ENCODE measurements at places on chromosomes 12 and 14.

DNA sequence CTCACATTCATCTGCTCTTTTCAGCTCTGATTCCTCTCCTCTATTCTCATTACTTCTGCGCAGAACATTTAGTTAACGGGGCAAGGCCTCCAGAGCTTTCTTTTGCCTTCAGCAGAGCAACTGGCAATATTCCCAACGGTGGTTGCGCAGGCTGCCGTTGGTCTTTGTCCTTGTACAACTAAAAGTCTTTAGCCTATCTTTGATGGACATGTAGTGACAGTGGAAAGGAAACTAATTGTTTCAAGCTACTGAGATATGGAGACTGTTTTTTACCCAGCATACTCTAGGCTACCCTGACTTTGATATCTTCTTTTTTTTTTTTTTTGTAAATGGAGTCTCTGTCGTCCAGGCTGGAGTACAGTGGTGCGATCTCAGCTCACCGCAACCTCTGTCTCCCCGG, 12.6 kb downstream of the R3HDM2 start:
- no peak for DNase-seq

DNA sequence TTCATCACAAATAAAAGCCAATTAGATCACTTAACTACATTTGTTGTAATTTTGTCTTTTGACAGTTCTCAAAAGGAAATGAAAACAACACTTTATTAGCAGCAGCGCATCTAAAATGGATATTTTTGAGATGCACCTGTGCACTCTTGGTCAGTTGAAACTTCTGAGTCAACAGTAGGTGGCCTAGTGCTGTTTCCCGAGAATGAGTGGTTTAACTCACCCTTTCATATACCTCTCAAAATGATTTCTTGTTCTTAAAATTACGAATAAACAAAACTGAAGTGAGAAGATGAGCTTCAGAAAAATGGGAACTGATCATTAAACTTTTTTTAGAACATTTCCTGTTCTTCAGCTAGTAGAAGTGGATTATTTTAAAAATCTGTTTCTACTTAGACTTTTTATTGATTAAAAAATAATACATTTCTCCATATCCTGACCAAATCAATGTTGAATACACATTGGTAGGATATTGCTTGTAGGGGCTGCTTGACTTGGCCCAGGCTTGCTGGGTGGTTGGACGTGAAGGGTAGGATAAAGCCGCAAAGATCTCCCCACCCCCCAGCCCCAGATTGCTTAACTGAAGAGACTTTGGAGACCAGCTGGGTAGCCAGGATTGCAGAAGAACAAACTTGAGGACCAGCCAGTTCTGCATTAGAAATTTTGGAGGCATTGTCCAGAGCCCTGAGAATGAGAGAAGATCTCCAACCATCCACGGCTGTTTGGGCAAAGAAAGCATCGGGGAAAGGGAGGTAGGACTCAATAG, 22.3 kb upstream of the STK38L start:
- no peak for DNase-seq

- DNase-seq, result no peak
Observed at GRCh38 chr12:121072147-121072546, 33.1 kb upstream of the OASL start.

GRCh38 chr14:23237772-23238594, at the start of gene RNF212B:
Gene RNF212B (plus strand): TSS chr14:23237936. CDS start chr14:23240346, 2,410 bp downstream.
- peak; percentile 93 for DNase-seq

DNA sequence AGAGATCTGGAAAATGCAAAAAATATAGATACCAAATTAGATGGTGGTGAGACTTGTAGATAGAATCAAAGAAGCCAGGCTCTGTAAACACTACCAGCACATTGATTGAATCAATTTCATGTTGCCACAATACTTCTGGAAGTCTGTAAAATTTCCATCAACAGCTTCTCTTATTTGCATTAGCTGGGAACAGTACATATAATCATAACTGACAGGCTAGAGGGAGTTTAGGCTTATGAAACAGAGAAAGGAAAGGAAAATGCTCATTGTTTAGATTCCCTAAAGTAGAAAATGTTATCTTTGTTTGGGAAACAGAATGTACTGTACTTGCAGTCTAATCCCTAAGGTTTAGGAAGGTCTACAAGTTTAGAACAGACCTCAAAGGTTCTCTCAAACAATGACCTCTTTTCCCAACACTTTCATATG, 335.2 kb downstream of the CEP128 start:
- DNase-seq, result no peak

DNA sequence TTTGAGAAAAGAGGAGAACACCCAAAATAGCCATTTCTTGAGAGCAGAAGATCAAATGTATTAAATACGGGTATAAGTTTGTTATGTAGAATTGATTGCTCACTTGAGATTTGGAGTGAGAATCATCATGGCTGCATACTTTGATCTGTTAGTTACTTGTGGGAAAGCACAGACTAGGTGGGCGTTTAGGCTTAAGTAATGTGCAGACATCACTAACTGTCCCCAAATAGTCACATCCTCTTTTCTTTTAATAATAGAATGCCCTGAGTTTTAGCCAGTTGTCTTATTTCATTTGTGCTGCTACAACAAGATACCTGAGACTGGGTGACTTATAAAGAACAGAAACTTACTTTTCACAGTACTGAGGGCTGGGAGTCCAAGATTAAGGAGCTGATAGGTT, 14.3 kb upstream of the GTF2A1 start:
- no peak for DNase-seq

- DNase-seq, result peak; percentile 77
Observed at GRCh38 chr14:75147423-75148071, 20.7 kb upstream of the NEK9 start.

DNA sequence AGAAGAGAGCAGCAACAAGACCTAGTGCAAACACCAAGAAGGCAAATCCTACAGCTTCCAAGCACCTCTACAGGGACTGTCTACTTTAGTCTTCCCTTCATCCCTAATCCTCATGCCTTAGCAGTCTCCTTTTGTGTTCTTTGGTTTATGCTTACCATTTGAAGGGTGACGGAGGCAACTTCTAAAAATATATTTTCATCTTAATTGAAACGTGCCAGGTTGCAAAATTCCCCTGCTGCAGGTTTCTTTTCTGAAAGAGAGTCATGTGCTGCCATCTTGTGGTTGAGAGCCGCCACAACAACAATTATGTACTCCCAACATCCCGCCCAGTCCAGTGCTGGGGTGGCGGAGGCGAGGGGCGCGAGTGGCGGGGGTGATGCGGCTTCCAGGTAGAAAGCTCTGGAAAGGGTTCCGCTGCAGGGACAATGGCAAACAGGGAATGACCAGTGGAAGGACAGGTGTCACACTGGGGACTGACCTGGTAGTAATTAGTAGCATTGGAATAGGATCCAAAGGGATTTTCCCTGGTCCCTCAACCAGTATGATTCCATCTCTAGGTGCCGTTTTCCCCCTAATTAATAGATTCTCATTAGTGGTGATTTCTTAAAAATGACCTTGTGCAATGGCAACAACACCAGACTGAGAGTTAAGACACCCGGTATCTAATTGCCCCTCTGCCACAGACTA, 80.3 kb upstream of the GNG2 start:
- peak; percentile 75 for DNase-seq

- no peak for DNase-seq
Observed at GRCh38 chr14:69650948-69651369, 39.6 kb downstream of the SUSD6 start.

DNA sequence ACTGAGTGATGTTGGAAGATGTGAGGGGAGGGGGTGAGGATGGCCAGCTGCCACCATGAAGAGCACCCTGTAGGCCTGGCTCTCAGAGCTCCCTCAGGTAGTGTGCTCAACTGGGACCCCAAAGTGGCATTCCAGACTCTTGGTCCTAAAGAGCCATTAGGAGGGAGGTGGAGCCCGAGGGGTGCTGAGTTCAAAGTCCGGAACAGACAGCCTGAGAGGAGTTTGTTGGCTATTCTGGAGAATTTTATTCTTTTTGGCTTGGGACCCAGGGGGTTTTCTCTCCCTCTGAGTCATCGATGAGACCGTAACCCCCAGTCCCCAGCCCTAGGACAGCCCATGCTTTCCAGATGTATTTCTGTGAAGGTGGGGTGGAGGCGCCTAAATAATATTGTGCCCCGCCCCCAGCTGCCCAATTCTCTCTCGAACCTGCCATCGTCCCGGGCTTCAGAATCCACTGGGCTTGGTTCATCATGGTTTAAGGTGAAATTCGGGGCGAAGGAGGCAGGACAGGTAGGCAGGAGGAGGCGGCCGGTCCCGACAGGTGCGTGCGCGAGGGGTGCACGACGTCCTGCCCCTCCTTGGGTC, 690 bp upstream of the RBP5 start:
- no peak for DNase-seq

- peak; percentile 87 for DNase-seq
Observed at GRCh38 chr12:54360717-54361456, 3.4 kb downstream of the GPR84 start.

DNA sequence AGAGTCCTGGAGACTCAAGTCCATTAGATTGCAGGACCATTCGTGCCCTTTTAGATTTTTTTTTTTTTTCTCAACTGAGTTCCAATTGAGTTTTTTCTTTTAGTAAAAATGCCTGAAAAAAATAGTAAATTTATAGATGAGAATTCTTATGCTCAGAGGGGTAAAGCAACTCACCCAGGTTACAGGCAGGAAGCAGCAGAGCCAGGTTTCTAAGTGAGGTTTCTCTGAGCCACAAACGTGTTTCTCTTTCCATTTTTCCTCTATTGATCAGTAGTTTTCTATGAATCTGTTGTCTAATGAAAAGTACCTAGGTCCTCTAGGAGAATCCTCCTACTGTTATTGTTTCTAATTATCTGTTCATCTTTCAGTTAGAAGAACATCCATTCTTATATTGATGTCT, 66.4 kb upstream of the C12orf71 start:
- DNase-seq, result no peak

- DNase-seq, result no peak
Observed at GRCh38 chr12:12745576-12746211, 28.5 kb downstream of the CDKN1B start.

DNA sequence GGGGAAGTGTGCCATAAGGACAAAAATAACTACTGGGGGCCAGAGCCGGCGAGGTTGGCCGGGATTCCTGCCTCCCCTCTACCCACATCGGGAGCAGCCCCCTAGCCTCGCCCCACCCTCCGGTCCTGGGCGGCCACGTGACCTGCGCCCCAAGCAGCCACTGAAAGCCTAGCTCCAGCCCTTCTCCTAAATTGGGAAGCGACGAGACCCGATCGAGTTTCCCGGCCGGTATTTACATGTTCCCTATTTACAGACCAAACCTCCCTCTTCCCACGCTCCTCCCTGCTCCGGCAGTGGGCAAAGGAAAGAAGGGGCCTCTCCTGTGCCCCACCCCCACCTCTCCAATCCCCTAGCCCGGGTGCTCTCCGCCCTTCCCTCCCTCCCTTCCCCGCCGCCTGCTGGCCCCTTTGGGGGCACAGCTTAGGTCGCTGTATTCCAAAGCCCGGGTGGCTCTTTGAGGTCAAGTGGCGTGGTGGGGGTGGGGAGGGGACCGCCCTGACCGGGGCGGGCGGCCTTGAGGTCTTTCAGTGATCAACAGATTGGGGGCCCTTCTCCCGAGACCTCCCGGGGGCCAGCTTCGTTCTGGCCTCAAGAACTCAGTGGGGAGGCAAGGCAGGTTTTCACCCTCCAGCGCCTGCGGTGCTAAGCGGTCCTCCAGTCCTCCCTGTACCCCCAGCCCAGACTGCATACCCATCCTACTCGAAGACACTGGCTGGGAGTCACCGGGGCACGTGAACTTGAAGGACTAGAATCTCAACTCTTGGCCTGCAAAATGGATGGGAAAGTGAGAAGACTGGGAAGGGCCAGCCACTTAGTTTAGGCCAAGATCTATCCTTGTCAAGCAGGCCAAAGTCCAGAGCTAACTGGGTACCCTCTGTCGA, 6.3 kb upstream of the CTDSP2 start:
- peak; percentile 82 for DNase-seq

GRCh38 chr14:91837076-91837475, 30.3 kb downstream of the TC2N start:
- no peak for DNase-seq

- DNase-seq, result no peak
Observed at GRCh38 chr12:114958538-114958937, 274.6 kb upstream of the TBX3 start.

DNA sequence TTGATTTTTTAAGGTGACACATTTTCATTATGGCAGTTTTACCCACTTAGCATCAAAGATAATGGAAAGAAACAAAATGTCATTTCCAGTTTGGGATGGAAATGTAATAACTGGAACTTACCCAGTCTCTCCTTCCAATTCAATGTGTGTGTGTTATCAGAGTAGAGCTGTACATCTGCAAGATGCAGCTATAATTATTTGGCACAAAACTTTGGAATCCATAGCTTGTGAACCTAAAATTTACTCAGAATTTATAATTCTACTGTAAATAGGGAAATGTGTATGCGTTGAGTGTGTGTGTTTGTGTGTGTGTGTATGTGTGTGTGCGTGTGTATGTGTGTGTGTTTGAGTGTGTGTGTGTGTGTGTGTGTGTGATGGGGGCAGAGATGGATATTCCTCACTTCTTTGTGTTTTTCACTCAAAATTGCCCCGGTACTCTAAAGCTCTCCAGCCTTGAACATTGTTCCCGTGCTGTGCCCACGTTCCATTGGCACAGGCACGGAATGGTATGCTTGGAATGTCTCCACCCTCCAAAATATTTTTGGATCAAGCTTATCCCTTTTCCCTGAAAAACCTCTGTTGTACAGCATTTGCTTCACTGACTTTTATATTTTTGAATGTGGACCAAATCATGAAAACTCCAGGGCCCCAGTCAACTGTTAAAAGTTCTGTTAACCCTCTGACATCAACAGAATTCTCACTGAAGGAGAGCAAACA, 150.2 kb upstream of the BMP4 start:
- peak; percentile 42 for DNase-seq

- DNase-seq, result no peak
Observed at GRCh38 chr12:9079082-9079481, 36.6 kb downstream of the A2M start.

- DNase-seq, result no peak
Observed at GRCh38 chr14:88245321-88245720, 77.7 kb downstream of the KCNK10 start.

GRCh38 chr12:68479896-68480291, 130.8 kb upstream of the RAP1B start:
- DNase-seq, result no peak

DNA sequence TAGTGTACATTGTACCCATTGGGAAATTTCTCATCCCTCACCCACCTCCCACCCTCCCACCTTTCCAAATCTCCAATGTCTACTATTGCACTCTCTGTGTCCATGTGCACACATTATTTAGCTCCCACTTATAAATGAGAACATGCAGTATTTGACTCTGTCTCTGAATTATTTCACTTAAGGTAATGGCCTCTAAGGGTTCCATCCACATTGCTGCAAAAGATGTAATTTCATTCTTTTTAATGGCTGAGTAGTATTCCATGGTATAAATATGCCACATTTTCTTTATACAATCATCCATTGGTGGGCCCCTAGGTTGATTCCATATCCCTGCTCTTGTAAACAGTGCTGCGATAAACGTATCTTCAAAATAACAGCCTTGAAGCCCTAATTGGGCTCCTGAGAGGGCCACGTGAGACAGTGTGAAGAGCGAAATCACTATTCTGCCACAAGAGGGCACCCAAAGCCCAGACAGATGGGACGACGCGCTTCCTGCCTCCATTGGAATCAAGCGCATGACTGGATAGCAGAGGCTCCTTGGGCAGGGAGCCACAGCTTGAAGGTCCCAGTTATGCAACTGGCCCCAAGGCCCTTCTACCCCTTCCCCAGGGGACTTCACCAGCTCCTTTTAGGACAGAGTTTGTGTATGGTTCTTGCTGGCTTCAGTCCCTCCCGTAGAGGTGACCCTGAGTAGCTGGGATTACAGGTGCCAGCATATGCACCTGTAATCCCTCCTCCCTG, 21.3 kb upstream of the CD27 start:
- peak; percentile 87 for DNase-seq

Measured in femur (tissue), 1 donor.